ENCODE measurements at places on chromosomes 5 and 9.

- no peak for DNase-seq
Measured at GRCh38 chr9:37914154-37914551, 10.2 kb upstream of the SLC25A51 start.

- peak; percentile 72 for DNase-seq
Measured at GRCh38 chr9:5186416-5187169, 1.2 kb upstream of the INSL6 start.

- no peak for DNase-seq
Measured at GRCh38 chr9:11374926-11375325, 762.1 kb upstream of the PTPRD start.

DNA sequence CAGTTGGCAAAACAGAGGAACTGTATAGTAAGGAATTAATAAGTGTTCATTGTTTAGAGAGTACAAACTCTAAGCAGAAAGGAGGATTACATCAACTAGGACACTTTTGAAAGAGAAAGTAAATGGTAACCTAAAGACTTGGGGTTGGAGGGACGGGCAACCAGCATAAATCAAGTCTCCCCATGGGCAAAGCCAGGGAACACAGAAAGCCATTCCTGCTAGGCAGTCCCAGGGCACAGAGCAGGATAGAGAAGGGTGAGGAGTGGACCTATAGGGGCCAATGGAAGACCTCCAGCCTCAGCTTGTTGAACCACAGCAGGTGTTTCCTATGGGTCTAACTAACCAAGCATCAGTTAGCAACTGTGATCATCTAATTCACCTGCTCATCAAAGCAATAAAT is 9.2 kb upstream of the ERAP1 start:
- DNase-seq: no peak

GRCh38 chr9:136386018-136386417 is 12.5 kb upstream of the CARD9 start:
- DNase-seq: no peak

GRCh38 chr5:81393783-81394718 is at the start of gene ACOT12:
ACOT12 (minus strand) TSS chr5:81394134; CDS start chr5:81394114, 20 bp downstream.
- no peak for DNase-seq

DNA sequence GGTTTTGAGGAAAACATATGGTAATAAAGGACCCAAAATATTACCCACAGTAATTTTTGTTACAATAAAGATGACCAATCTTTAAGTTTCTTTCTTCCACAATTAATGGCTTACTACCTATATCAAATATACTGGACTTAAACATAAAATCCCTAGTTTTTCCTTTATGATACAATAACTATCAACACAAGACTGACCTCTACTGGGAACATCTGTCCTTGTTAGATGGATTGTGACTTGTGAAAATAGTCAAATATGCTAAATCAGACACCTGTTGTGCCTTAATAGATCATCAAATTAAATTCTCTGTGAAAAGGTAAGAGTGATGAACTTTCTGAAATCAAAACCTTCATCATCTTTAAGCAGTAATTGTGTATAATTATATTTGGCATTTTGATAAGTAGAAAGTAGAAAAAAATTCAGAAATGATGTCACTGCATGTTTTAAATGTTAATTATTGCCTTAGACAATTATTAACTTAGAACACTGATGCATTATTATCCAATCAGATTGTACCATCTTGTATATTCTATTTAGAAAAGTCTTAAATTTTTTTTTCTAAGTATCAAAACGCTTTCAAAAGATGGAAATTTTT is 113.6 kb downstream of the DEPDC1B start:
- DNase-seq: no peak

DNA sequence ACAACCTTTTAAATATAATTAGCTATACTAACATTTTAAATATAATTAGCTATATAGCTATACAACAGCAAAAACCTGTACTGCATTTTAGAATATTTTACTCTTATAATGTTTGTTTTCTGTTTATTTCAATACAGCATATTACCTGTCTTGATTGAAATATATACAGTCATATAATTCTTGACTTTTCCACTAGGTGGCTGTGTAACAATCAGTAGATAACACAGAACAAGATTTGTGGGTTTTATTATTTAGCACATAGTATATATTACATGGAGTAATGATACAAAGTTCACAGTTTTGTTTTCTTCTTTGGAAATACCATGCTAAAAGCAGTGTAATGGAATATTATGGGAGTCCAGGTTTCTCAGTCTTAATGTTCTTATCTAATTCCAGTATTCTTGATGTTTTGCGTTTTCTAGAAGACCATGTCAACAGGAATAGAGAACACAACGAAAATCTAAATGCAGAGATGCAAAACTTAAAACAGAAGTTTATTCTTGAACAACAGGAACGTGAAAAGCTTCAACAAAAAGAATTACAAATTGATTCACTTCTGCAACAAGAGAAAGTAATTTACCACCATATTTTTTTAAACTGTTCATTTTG is 13.3 kb downstream of the HMMR start:
- no peak for DNase-seq

DNA sequence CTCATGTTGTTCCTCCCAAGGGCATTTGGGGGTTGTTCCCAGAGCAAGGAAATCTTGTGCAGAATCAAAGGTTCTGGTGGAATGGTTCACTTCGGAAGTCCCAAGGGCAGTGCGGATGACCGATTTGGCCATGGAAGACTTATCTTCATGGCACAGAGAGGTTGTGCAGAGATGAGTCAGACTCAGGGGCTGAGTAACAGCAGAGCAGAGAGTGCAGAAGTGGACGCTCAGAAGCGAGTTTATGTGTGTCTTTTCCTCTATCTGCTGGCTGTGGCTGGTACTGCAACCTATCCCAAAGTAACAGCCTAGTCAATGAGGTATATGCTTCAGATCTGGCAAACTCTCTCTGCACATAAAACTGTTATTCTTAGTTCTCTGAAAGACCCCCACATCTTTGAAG is 118.1 kb downstream of the DPYSL3 start:
- DNase-seq: no peak

- DNase-seq: no peak
Measured at GRCh38 chr5:156025656-156026055, 301.3 kb upstream of the SGCD start.

DNA sequence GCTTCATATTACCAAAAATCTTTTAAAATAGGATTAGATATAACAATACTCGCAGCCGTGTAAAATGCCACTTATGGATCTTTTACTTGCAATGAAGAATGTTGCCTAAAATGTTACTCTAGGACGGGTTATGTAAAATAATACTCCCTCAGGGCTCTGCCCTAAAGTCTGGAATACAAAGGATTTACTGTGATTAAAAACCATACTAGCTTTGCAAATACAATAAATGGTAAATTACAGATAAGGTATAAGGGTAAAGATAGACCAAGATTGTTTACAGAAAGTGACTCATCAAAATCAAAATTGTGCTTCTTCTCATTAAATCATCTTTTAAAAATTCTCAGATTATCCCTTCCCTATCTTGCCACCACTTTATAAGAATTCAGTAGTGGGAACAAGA is 163.6 kb downstream of the MEF2C start:
- no peak for DNase-seq

GRCh38 chr5:128019391-128019790 is 64.2 kb upstream of the SLC12A2 start:
- no peak for DNase-seq
